NCI-H146 (cell line): ENCODE measurements at places on chromosomes 2 and 18.

- DNase-seq: peak; percentile 78
Observed at GRCh38 chr18:46555724-46556123, 101.3 kb downstream of the LOXHD1 start.

DNA sequence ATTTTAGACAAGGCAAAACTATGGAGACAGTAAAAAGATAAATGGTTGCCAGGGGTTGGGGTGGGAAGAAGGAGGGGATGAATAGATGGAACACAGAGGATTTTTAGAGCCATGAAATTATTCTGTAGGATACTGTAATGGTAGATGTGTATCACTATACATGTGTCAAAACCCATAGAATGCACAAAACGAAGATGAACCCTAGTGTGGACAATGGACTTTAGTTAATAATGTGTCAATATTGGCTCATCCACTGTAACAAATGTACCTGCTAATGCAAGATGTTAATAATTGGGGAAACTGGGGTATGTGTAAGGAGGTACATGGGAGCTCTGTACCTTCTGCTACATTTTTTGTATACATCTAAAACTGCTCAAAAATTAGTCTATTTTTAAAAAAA is 1.8 kb upstream of the CD302 start:
- DNase-seq: peak; percentile 1

DNA sequence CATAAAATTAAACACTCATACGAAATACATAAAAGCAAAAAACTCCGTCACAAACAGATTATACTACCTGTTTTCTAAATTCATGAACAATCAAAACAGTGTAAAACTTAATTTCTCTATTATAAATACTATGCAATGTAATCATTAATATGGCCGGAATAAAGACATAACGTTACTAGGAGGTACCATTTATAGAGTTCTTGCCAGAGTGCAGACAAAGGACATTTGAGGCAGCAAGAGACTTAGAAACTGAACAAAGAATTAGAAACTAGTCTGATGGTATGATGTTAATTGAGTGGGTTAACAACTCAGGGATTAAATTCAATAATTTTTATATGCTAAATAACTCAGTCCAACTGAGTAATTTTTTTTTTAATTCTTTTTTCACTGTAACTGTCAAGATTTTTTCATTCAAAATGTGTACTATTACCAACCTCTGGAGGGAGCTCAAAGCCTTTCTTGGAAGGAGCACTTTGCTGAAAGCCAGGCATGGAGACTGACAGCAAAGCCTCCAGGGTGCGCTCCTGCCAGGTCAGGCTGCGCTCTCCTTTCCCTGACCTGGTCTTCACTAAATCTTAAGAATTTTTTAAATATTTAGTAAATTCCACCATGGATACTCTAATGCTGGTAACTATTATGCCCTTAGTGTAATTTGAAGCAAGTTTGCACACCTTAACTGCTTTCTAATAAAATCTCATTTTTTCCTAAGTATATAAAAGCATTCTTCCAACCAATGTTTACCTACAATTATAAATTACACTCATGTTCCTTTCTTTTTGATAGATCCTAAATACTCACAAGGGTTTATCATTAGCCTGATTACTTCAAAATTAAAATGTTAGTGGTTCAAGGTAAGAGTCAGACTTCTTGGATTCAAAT is 34.1 kb downstream of the WDR35 start:
- peak; percentile 56 for DNase-seq

- DNase-seq: no peak
Observed at GRCh38 chr2:199983534-199983933, 28.2 kb downstream of the MAIP1 start.

- DNase-seq: no peak
Observed at GRCh38 chr2:240309214-240309613, 126.2 kb upstream of the GPC1 start.

DNA sequence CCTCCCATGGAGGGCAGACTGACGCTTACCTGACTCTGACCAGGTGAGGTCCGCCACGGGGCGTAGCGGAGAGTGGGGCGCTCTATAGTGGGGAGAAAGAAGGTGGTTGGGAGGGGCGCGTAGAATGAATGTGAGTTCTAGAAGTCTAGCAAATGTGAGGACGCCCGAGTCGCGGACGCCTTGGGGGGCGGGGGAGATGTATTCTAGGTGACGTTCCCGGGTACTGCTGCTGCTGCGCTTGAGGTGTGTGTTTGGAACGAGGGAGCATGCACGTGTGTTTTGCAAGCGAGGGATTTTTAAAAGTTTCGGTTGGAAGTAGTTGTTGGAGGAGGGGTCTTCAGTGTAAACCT is 758 bp downstream of the RIF1 start:
- DNase-seq: peak; percentile 62

- DNase-seq: no peak
Observed at GRCh38 chr18:9191658-9192256, 55.2 kb downstream of the ANKRD12 start.

DNA sequence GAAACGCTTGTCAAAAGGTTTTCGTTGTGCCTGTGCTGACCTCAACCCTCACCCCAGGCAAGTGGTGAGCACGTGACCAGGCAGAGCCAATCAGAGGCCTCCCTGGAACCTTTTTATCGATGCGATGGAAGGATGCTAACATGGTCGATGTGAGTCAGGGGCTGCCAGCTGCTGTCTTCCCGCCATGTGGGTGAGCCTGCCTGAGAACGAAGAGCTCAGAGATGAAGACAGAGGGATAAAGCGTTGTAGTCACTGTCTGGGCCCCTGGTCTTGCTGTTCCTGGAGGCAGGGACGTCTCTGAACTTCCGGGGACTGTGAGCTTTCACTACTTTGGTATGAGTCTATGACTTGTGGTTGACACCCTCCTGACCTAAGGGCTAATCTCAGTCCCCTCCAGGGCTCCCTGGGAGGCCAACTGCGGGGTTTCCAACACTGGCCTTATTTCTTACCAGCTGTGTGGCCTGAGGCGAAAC is 18.6 kb downstream of the DNMT3A start:
- DNase-seq: no peak

DNA sequence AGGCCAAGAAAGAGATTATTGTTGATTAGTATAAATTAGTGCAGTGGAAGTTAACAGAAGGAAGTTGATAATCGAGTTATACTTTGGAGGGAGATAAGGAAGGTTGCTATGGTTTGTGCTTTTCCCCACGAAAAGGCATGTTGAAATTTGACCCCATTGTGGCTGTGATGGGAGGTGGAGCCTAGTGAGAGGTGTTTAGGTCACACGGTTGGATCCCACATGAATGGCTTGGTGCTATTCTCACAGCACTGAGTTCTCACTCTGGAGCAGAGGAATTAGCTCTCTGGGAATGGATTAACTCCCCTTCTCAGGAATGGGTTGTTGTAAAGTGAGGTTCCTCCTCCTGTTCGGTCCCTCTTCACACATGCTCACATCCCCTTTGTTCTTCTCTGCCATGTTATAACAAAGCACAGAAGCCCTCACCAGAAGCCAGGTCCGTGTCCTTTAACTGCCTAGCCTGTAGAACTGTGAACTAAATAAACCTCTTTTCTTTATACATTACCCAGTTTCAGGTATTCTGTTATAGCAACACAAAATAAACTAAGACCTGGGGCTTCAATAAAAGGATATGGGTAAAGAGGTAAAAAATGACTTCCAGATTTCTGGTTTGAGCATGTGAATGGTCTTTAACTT is 21.9 kb downstream of the PIGN start:
- DNase-seq: no peak

- no peak for DNase-seq
Observed at GRCh38 chr2:177306550-177306949, 42.0 kb upstream of the NFE2L2 start.

- DNase-seq: no peak
Observed at GRCh38 chr2:102116630-102117471, 25.7 kb upstream of the IL1R1 start.

DNA sequence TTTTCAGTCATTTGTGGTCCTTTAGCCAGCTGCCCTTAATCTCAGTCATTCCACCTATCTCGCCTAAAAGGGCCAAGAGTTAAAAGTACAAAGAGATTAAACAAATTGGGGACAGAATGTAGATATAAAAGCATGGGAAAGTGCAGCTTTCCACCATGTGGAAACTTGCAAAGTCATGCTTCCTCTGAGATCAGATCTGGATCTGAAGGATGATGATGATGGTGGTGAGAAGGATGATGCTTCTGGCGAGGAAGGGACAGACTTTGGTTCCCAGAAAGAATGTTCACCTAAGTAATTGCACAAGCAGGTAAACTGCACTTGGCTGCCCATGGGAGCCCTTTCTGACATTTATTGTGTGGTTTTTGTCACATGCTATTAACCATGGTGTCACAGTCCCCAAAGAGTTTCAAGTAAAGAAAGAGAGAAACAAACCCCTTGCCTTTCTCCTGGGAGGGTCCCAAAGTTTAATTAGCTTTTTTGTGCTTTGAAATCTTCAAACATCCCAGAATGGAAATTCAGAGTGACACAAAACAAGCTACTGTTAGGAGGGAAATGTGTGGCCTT is 34.7 kb downstream of the KLF7 start:
- no peak for DNase-seq

DNA sequence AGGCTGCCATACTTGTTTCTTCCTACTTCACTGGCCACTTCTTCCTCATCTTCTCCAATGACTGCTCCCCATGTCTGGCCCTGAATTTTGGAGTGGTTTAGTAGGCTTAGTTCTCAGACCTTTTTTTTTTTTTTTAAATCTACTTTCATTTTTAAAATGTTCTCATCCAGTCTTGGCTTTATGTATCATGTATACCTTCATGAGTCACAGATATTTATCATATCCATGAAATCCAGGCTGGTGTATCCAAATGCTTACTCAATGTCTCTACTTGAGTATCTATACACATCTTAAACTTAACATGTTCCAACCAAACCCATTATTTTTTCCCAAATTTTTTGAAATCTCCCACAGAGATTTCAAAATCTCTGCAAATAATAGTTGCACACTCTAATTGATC is 26.3 kb upstream of the CFAP36 start:
- no peak for DNase-seq

GRCh38 chr2:46818141-46818621 is 97.4 kb downstream of the MCFD2 start:
- DNase-seq: no peak

GRCh38 chr2:77513191-77513590 is 9.0 kb downstream of the LRRTM4 start:
- no peak for DNase-seq

- DNase-seq: no peak
Observed at GRCh38 chr2:200862532-200863000, 1.9 kb downstream of the CLK1 start.

DNA sequence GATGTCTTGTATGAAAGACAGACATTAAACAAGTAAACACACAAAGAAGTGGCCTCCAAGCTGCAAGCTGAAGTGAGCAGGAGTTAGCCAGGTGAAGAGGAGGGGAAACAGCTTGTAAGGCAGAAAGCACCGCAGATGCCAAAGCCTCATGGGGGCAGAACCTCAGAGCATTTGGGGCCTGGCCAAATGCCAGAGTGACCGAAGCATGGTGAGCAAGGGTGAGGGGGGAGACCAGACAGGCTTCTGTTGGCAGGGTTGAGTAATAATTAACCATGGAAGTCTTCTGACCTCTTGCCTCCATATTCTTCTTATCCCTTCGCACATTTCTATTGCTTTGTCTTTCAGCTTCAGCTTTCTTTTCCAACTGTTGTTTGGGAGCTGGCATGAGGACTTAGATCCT is 5.6 kb downstream of the QPCT start:
- peak; percentile 72 for DNase-seq

DNA sequence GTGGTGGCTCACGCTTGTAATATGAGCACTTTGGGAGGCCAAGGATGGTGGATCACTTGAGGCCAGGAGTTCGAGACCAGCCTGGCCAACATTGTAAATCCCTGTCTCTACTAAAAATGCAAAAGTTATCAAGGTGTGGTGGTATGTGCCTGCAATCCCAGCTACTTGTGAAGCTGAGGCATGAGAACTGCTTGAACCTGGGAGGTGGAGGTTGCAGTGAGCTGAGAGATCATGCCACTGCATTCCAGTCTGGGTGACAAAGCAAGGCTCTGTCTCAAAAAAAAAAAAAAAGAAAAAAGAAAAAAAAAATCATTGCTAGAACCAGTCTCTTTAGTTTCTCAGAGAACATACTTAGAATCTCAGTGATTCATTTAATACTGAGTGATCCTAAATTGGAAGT is 217.1 kb downstream of the DYM start:
- no peak for DNase-seq

GRCh38 chr2:160253440-160254188 is 53.5 kb upstream of the ITGB6 start:
- no peak for DNase-seq

DNA sequence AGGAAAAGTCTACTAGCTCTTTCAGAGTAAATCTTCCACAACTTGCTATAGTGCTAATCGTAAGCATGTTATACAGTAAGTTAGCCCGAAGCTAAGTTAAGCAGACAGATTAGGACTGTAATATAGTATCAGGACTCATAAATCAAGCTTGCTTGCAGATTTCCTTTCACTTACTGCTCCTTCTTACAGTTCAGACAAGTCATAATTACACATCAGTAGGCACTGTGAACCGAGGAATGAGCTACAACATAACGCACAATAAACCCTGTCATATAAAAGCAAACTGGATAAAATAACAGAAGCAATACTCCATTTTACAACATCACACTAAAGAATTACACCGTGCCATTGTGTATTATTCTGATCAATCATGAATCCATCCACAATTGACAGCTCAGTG is 832.6 kb upstream of the ZEB2 start:
- DNase-seq: peak; percentile 24

GRCh38 chr18:310042-310441 is 42.2 kb upstream of the THOC1 start:
- no peak for DNase-seq

- no peak for DNase-seq
Observed at GRCh38 chr2:231751042-231751815, 29.9 kb downstream of the PDE6D start.

DNA sequence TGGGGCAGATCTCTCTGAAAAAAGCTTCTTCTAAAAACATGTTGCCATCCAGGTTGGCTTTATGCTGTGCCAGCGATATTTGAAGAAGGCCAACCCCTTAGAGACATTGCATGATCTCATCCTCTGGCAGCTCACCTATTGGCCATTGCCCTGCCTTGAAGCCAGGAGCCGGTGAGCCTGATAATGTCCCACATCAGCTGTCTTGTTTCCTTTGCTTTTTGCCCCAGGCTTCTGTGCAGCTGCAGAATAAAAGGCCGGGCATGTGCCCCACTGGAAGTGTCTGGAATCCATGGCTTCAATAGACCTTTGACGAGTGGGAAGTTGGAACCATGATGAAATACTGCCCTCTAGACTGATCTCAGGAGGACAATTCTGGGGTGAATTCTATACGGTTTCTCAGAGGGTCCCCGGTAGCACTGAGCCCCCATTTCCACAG is 523.5 kb upstream of the ZEB2 start:
- peak; percentile 2 for DNase-seq

GRCh38 chr2:194946826-194947225 is 710.2 kb upstream of the SLC39A10 start:
- no peak for DNase-seq

DNA sequence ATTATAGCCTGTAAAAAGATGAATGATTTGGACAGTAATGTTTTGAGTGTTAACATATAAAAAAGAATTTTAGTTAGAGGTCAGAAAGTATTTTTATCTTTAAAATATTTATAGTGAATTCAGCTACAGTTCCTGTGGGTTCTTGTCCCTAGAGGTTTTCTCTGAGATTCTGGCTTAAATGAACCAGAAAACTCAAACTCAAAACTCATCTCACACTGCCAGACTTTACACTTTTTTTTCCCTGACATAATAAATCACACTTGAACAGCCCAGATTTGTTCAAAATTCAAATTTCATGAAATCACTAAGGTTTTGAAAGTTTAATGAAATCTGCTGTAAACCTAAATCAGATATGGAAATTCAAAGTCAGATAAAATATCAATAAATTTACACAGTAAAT is 92.3 kb downstream of the KCNH7 start:
- DNase-seq: no peak

- DNase-seq: peak; percentile 84
Observed at GRCh38 chr2:9167718-9168657, 38.6 kb upstream of the ASAP2 start.
